Naive thymus-derived CD8-positive, alpha-beta T cell (primary cell): ENCODE measurements at places on chromosomes 16 and 17.
A peak's percentile ranks its signal among the peaks of the same experiment; 100 is the strongest.

GRCh38 chr17:75996665-75997590, 3.7 kb upstream of the CDK3 start:
- H3K27me3 ChIP-seq = no peaks in the 10 kb centered on the region
- no peaks in the 10 kb centered on the region for H3K36me3 ChIP-seq
- H3K27ac ChIP-seq = peak overlapping the region; percentile 12
- peaks cover 15% of the 10 kb centered on the region for H3K4me1 ChIP-seq
- H3K4me3 ChIP-seq = peak overlapping the region; percentile 72

DNA sequence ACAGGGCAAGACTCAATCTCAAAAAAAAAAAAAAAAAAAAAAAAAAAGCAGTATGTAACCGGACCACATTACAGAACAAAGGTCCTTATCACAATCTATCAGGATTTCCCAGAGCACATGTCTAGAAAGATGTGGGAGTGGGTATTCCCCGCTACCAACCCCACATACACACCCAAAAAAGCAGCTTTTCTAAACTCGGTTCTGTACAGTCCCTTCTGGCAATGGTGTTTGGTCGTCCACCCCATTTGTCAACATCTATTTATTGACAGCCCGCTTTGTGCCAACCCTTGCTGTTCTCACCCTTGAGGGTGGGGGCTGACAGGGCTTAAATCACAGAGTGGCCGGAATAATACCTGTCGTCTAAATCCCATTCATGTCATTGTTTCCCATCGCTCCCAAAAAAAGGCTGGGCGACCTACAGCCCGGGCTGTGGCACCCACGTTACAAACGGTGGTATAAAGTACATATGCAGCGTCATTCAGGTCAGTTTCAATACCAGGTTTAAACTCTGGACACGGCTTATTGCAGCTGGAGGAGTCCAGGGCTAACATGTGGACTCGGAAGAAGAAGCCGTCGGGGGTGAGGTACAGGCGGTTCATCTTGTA, 3.6 kb downstream of the C17orf58 start:
- DNase-seq = no peak
- no peaks in the 10 kb centered on the region for H3K36me3 ChIP-seq
- peaks cover 27% of the 10 kb centered on the region for H3K4me1 ChIP-seq
- peaks cover 9% of the 10 kb centered on the region for H3K27me3 ChIP-seq

GRCh38 chr16:54282928-54283724, 3.5 kb downstream of the IRX3 start:
- no peak for DNase-seq
- peaks cover 3% of the 10 kb centered on the region for H3K36me3 ChIP-seq
- H3K4me1 ChIP-seq = peaks cover 33% of the 10 kb centered on the region
- H3K27me3 ChIP-seq = peaks cover 58% of the 10 kb centered on the region
- H3K4me3 ChIP-seq = peak overlapping the region; percentile 40

DNA sequence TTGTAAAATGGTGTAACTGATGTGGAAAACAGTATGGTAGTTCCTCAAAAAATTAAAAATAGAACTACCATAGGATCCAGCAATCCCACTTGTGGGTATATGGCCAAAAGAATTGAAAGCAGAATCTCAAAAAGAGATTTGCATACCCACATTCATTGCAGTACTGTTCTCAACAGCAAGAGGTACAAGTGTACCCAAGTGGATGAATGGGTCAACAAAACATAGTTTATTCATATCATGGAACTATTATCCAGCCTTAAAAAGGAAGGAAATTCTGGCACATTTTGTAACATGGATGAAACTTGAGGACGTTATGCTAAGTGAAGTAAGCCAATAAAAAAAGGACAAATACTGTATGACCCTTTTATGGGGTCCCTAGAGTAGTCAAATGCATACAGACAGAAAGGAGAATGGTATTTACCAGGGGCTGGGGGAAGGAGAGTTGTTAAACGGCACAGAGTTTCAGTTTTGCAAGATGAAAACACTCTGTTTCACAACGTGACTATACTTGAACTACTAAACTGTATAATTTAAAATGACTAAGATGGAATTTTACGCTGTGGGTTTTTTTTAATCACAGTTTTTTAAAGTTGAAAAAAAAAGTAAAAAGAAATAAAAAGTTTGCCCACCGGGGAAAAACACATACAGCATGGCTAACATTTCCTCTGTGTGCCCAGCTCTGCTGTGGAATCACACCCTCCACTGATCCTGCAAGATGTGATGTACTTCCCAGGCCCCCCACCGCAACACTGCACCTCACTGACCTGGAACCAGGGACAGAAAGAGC, 6.1 kb downstream of the TVP23A start:
- H3K27ac ChIP-seq = no peak overlapping the region
- H3K4me1 ChIP-seq = no peaks in the 10 kb centered on the region
- no peaks in the 10 kb centered on the region for H3K36me3 ChIP-seq
- no peaks in the 10 kb centered on the region for H3K27me3 ChIP-seq

- DNase-seq = no peak
- no peak overlapping the region for H3K27ac ChIP-seq
- H3K4me3 ChIP-seq = no peak overlapping the region
- no peaks in the 10 kb centered on the region for H3K27me3 ChIP-seq
These were observed 165.6 kb upstream of the RPH3AL start for GRCh38 chr17:518047-518735.

- no peak overlapping the region for H3K27ac ChIP-seq
- H3K27me3 ChIP-seq = peaks cover 3% of the 10 kb centered on the region
- no peak overlapping the region for H3K4me3 ChIP-seq
- no peaks in the 10 kb centered on the region for H3K4me1 ChIP-seq
- no peaks in the 10 kb centered on the region for H3K36me3 ChIP-seq
- no peak for DNase-seq
These were observed 159.5 kb downstream of the RBFOX1 start for GRCh38 chr16:7492122-7492521.

DNA sequence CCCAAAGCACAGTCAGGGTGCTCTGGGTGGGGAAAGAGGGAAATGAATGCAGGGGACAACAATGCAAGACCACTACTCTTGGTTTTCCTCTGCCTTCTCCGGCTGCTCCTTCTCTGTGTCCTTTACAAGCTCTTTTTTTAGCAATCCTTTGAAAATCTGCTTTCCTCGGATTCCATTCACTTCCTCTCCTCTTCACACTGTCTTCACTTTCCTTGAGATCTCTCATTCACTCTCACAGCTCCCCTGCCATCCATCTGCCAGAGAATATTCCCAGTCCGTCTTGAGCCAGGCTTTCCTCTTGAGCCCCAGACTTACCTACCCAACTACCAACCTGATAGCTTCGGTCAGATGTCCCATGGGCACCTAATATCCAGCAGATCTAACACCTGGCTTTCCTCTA, 11.0 kb upstream of the SPOP start:
- DNase-seq = no peak
- H3K4me1 ChIP-seq = peaks cover 65% of the 10 kb centered on the region
- peak overlapping the region; percentile 89 for H3K27ac ChIP-seq
- H3K36me3 ChIP-seq = no peaks in the 10 kb centered on the region
- H3K4me3 ChIP-seq = peak overlapping the region; percentile 91

GRCh38 chr16:27602103-27602502, 52.2 kb downstream of the KATNIP start:
- no peak overlapping the region for H3K27ac ChIP-seq
- no peak overlapping the region for H3K4me3 ChIP-seq
- peaks cover 8% of the 10 kb centered on the region for H3K36me3 ChIP-seq
- H3K4me1 ChIP-seq = peaks cover 3% of the 10 kb centered on the region
- DNase-seq = no peak

DNA sequence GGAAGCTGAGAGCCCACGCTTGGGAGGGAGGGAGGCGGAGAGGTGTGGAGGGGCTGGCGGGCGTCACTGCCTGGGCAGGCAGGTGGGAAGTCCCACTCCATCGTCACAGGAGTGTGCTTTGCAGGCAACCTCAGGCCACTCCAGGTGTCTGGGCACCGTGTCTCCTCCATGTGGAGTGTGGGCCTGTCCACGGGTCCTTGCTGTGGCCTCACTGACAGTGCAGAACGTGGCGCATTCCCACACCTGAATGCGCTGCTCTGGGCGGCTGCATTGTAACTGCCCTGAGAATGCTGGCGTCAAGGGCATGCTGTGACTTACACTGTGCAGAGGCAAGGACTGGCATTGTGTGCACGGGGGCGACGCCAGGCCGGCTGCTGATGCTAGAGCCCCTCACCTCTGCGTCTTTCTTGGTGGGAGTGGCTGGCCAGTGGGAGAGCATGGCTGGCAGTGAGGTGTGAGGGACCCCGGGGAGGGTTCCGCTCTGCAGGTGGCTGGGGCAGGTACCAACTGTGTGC, 66.4 kb downstream of the BANP start:
- no peak overlapping the region for H3K4me3 ChIP-seq
- no peak overlapping the region for H3K27ac ChIP-seq
- H3K27me3 ChIP-seq = no peaks in the 10 kb centered on the region
- H3K4me1 ChIP-seq = peaks cover 7% of the 10 kb centered on the region
- DNase-seq = no peak
- H3K36me3 ChIP-seq = peaks cover 6% of the 10 kb centered on the region

GRCh38 chr17:41544491-41544892, 16.4 kb upstream of the KRT19 start:
- H3K27ac ChIP-seq = peak overlapping the region; percentile 18
- H3K36me3 ChIP-seq = peaks cover 6% of the 10 kb centered on the region
- peaks cover 7% of the 10 kb centered on the region for H3K4me1 ChIP-seq
- DNase-seq = no peak
- no peak overlapping the region for H3K4me3 ChIP-seq

GRCh38 chr16:51937771-51938170, 609.2 kb downstream of the TOX3 start:
- H3K4me3 ChIP-seq = no peak overlapping the region
- H3K27me3 ChIP-seq = no peaks in the 10 kb centered on the region
- no peaks in the 10 kb centered on the region for H3K36me3 ChIP-seq
- no peaks in the 10 kb centered on the region for H3K4me1 ChIP-seq

DNA sequence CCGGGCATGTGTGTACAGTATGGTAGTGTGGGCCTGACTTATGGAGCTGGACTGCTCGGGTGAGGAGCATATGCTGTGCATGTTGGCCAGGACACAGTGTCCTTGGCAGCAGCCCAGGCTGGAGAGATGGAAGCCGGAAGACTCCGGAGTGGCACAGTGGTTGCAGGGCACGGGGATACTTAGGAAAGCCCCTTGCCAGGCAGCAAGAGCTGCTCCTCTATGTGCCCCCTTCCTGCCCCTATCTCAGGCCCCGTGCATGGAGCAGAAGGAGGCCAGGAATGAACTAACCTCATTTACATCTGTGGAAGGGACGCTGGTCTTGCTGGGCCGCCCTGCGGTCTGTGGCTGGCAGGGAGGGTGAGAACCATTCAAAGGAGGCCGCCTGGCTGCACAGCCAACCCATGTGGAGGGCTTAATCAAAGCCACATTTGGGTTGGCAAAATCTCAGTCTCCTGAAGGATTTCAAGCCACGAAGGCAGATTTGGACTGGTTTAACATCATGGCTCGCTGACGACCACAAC, 32.2 kb upstream of the RCVRN start:
- H3K27me3 ChIP-seq = no peaks in the 10 kb centered on the region
- H3K27ac ChIP-seq = no peak overlapping the region
- H3K36me3 ChIP-seq = no peaks in the 10 kb centered on the region
- no peak for DNase-seq
- H3K4me3 ChIP-seq = no peak overlapping the region
- no peaks in the 10 kb centered on the region for H3K4me1 ChIP-seq

- no peaks in the 10 kb centered on the region for H3K36me3 ChIP-seq
- peak; percentile 14 for DNase-seq
- H3K4me1 ChIP-seq = peaks cover 28% of the 10 kb centered on the region
- peak overlapping the region; percentile 40 for H3K4me3 ChIP-seq
These were observed 73.6 kb downstream of the WIPI1 start for GRCh38 chr17:68383443-68384321.

DNA sequence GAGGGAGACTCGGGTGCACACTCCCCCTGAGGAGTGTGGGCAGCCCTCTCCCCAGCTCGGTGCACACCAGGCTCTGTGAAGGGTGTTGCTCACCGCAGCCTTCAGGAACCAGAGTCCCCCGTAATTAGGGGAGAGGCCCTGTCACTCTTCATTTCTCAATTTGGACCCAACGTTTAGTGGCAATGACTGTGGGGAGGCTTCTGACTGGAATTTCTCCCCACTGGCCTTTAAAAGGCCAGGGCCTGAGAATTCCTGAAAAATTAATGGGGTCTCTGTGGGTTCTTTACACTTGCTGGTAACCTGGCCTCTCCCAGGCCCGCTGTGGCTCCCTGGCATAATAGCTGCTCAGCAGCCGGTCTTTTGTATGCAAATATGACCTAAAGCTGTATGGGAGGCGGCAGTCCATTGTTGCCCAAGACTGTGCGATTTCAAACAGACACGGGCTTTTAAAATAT, 209.7 kb downstream of the MSI2 start:
- no peak overlapping the region for H3K27ac ChIP-seq
- H3K4me1 ChIP-seq = peaks cover 59% of the 10 kb centered on the region
- no peaks in the 10 kb centered on the region for H3K36me3 ChIP-seq

- H3K4me1 ChIP-seq = peaks cover 58% of the 10 kb centered on the region
- DNase-seq = peak; percentile 78
- peak overlapping the region; percentile 94 for H3K27ac ChIP-seq
- peak overlapping the region; percentile 83 for H3K4me3 ChIP-seq
These were observed 78.1 kb upstream of the TOB1 start for GRCh38 chr17:50944054-50944901.

GRCh38 chr17:30926516-30926915, 4.8 kb downstream of the ADAP2 start:
- H3K27ac ChIP-seq = no peak overlapping the region
- DNase-seq = no peak
- no peak overlapping the region for H3K4me3 ChIP-seq
- H3K4me1 ChIP-seq = peaks cover 7% of the 10 kb centered on the region
- H3K36me3 ChIP-seq = no peaks in the 10 kb centered on the region

GRCh38 chr16:945271-946047, 25.3 kb downstream of the LMF1 start:
- no peak overlapping the region for H3K27ac ChIP-seq
- H3K27me3 ChIP-seq = no peaks in the 10 kb centered on the region
- H3K4me1 ChIP-seq = no peaks in the 10 kb centered on the region
- no peak overlapping the region for H3K4me3 ChIP-seq
- peaks cover 20% of the 10 kb centered on the region for H3K36me3 ChIP-seq

DNA sequence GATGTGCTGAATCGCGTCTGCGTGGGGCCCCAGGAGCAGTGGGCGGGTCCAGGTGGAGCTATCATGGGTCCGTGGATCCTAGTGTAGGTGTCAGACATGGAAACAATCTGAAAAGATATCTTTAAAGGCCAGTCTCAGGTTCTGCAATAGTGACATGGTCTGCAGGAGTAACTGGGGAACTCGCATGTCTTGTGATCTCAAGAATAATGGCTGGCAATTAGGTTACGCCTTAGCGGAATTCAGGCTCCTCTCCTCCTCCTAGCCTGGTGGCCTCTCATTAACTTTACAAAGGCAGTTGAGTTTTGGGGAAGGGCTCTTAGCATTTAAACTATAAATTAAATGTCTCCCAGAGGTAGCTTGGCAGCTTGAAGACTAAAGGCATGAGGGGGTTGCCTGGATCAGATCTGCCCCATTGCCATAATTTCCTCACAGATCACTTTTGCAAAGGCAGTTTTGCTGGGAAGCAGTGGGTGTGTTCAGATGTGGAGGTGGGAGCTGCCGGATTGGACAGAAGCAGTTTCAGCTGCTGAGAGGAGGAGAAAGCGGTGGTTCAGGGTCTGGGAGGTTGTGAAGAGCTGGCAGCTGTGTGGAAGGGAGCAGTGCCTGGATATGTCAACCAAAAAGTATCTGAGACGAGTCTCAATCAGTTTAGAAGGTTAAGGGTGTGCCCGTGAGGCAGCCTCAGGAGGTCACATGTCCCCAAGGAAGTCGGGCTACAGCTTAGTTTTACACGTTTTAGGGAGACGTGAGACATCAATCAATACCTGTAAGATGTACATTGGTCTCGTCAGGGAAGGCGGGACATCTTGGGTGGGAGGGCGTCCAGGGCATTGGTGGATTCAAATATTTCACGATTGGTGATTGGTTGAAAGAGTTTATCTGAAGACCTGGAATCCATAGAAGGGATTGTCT, 2.7 kb downstream of the TBCD start:
- no peak for DNase-seq
- H3K27me3 ChIP-seq = no peaks in the 10 kb centered on the region
- H3K4me1 ChIP-seq = peaks cover 36% of the 10 kb centered on the region
- no peak overlapping the region for H3K27ac ChIP-seq
- H3K4me3 ChIP-seq = peak overlapping the region; percentile 81
- no peaks in the 10 kb centered on the region for H3K36me3 ChIP-seq
